ENCODE measurements at places on chromosomes 5 and 9.

GRCh38 chr5:72284559-72285423 lies 35.2 kb downstream of the MRPS27 start:
- no peaks in the 10 kb centered on the region for H3K4me1 ChIP-seq
- H3K4me3 ChIP-seq = no peak overlapping the region
- no peaks in the 10 kb centered on the region for H3K27me3 ChIP-seq
- no peak for DNase-seq
- H3K27ac ChIP-seq = no peak overlapping the region

- H3K4me1 ChIP-seq = no peaks in the 10 kb centered on the region
- no peaks in the 10 kb centered on the region for H3K27me3 ChIP-seq
- peak overlapping the region; percentile 83 for H3K4me3 ChIP-seq
Observed at GRCh38 chr5:96660971-96661854, 963 bp upstream of the CAST start.

DNA sequence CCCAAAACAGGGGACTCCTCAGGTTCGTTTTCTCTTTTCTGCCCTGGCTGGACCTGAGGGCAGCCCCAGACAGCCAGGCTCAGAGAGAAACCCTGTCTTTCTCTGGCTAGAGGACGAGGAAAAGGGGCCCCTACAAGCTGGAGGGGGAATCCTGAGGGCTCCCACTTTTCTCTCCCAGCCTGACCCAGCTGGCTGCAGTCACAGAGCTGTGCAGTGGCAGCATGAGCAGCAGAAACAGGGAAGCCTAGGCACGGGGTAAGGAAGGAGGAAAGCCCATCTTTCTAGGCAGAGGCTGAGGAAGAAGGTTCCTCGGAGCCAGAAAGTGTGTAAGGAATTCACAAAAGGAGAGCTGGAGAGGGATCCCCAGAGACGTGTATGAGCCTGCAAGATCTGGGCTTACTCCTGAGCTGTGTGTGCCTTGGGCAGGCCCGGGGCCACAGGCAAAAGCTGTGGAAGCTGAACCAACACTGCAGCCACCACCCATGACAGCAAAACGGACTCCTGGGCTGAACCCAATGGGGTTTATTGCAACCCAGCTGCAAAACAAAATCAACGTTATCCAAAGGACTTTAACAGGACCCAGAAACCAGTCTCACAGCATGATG lies 16.2 kb downstream of the CAMSAP1 start:
- H3K27ac ChIP-seq = no peak overlapping the region
- no peaks in the 10 kb centered on the region for H3K27me3 ChIP-seq
- no peak overlapping the region for H3K4me3 ChIP-seq
- no peak for DNase-seq
- H3K4me1 ChIP-seq = peaks cover 12% of the 10 kb centered on the region

GRCh38 chr5:150045549-150045948 lies 40.8 kb downstream of the CSF1R start:
- H3K4me1 ChIP-seq = peaks cover 9% of the 10 kb centered on the region
- H3K4me3 ChIP-seq = no peak overlapping the region
- no peak for DNase-seq
- H3K36me3 ChIP-seq = peaks cover 20% of the 10 kb centered on the region
- no peaks in the 10 kb centered on the region for H3K27me3 ChIP-seq

GRCh38 chr5:40616781-40617180 lies 62.9 kb upstream of the PTGER4 start:
- no peak for DNase-seq
- H3K27me3 ChIP-seq = no peaks in the 10 kb centered on the region
- H3K27ac ChIP-seq = no peak overlapping the region

GRCh38 chr9:133707763-133708245 lies 30.3 kb downstream of the SARDH start:
- DNase-seq = no peak
- no peaks in the 10 kb centered on the region for H3K4me1 ChIP-seq
- H3K4me3 ChIP-seq = no peak overlapping the region
- no peaks in the 10 kb centered on the region for H3K36me3 ChIP-seq
- H3K27me3 ChIP-seq = no peaks in the 10 kb centered on the region

DNA sequence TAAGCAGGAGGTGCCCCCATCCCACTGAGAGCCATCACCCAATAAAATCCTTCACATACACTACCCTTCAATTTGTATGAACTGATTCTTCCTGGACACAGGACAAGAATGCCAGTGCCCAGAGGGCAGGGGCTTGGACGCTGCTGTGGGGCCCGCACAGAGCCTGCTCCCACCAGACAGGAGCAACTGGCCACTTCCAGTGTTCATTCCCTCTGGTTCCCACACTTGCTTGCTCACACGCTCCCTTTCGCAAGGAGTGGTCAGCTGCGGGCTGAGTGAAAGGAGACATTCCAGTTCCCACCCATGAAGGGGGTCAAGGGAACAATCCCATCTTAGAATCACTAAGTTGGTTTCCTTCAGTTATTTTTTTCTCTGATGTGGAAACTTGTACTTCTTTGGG lies 314.5 kb upstream of the ACO1 start:
- no peak for DNase-seq
- H3K4me3 ChIP-seq = no peak overlapping the region
- no peaks in the 10 kb centered on the region for H3K27me3 ChIP-seq
- no peaks in the 10 kb centered on the region for H3K36me3 ChIP-seq

DNA sequence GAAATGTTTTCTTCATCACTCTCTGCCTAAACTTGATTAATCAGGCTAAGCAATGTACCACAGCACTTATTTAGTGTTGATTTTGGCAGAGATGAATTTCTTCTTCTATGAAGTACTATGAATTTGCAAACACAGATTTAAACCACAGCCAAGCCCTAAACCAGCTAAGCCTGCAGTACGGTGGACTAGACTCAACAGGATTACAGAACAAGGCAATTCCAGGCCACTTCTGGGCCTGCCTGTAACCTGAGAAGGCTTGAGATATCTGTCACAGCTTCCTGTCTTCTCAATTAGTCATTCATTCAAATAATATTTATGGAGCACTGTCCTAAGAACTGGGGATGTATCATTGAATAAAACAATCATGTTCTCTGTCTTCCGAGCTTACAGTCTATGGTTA lies 32.4 kb upstream of the CAST start:
- peak; percentile 82 for DNase-seq
- peak overlapping the region; percentile 41 for H3K27ac ChIP-seq
- peaks cover 2% of the 10 kb centered on the region for H3K4me1 ChIP-seq
- no peaks in the 10 kb centered on the region for H3K27me3 ChIP-seq
- H3K36me3 ChIP-seq = no peaks in the 10 kb centered on the region

GRCh38 chr9:126155756-126156664 lies 170.6 kb upstream of the MVB12B start:
- H3K4me1 ChIP-seq = no peaks in the 10 kb centered on the region
- H3K4me3 ChIP-seq = no peak overlapping the region
- peaks cover 5% of the 10 kb centered on the region for H3K27me3 ChIP-seq
- H3K36me3 ChIP-seq = no peaks in the 10 kb centered on the region

DNA sequence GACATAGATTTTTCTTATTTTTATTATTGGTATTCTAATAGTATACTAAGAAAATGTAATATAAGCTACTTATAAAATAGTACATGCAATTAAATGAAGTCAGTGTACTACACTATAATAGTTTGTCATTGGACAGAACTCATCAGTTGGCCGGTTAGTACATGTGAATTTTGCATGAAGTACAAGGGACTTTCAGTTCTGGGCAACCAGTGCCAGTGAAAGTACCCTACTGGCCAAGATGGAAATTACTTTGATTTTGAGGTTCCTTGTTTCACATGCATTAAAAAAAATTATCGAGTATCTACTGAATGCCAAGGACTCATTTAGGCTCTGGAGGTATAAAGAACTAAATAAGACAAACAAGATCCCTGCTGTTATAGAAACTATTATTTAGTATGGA lies 213.4 kb upstream of the ELL2 start:
- H3K4me3 ChIP-seq = no peak overlapping the region
- no peak for DNase-seq
- no peaks in the 10 kb centered on the region for H3K27me3 ChIP-seq
- H3K36me3 ChIP-seq = no peaks in the 10 kb centered on the region

DNA sequence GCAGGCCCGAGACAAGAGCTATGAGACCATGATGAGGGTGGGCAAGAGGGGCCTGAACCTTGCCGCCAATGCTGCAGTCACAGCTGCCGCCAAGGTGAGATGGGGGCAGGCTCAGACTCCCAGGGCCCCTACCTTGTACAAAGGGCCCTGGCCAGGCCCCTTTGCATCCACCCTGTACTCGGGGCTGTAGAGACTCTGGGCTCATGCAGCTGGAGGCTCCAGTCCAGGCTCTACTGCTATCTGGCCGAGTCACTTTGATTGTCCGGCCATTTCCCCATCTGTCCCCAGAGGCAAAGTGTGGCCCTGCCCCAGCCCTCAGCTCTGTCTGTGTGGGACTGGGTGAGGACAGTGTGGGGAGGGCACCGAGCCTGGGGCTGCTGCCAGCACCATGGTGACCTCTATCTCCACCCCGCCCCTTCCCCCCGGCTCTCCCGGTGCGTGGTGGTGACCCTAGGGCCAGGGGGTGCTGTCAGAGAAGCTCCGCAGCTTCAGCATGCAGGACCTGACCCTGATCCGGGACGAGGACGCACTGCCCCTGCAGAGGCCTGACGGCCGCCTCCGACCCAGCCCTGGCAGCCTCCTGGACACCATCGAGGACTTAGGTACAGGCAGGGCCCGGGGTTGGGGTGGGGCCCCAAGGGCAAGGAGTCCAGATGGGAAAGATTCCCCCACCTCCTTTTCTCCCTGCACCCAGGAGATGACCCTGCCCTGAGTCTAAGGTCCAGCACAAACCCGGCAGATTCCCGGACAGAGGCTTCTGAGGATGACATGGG lies 6.1 kb downstream of the REEP2 start:
- DNase-seq = no peak
- H3K27ac ChIP-seq = no peak overlapping the region
- no peak overlapping the region for H3K4me3 ChIP-seq
- peaks cover 3% of the 10 kb centered on the region for H3K4me1 ChIP-seq
- no peaks in the 10 kb centered on the region for H3K27me3 ChIP-seq

GRCh38 chr5:132386644-132387286 lies 17.3 kb downstream of the SLC22A5 start:
- no peaks in the 10 kb centered on the region for H3K36me3 ChIP-seq
- no peak overlapping the region for H3K4me3 ChIP-seq
- H3K27me3 ChIP-seq = no peaks in the 10 kb centered on the region
- peaks cover 31% of the 10 kb centered on the region for H3K4me1 ChIP-seq
- peak; percentile 68 for DNase-seq
- H3K27ac ChIP-seq = peak overlapping the region; percentile 92

DNA sequence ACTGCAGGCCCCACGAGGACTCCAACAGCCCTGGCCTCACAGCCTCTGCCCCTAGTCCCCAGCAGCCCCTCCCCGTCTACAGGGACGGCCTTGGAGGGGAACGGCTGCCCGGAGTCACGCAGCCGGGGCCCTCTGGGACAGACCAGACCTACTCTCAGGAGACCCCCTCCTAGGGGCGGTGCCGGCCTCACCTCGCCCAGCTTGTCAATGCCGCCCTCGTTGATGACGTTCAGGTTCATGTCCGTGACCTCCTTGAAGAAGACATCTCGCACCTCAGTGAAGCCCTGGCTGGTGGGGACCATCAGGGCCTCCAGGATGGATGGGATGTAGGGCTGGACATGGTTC lies 58.6 kb downstream of the LRSAM1 start:
- H3K27me3 ChIP-seq = no peaks in the 10 kb centered on the region
- no peak for DNase-seq
- no peak overlapping the region for H3K27ac ChIP-seq

DNA sequence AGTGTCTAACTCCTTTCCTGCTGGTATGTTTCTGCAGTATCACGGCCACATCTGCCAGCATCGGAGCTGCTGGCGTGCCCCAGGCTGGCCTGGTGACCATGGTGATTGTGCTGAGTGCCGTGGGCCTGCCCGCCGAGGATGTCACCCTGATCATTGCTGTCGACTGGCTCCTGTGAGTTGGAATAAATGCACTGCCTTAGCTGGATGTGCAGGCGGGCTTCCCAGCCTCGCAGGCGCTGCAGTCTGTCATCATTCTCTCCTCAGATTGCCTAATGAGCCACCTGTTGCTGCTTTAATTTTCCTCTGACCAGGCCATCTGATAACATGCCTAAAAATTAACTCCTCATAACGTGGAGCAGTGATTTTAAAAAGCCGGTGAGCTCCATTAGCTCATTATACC lies 79.1 kb upstream of the PLPP6 start:
- H3K4me3 ChIP-seq = no peak overlapping the region
- DNase-seq = no peak
- no peaks in the 10 kb centered on the region for H3K36me3 ChIP-seq
- no peak overlapping the region for H3K27ac ChIP-seq
- H3K4me1 ChIP-seq = no peaks in the 10 kb centered on the region
- H3K27me3 ChIP-seq = no peaks in the 10 kb centered on the region

- H3K4me3 ChIP-seq = peak overlapping the region; percentile 23
- no peak for DNase-seq
- no peaks in the 10 kb centered on the region for H3K36me3 ChIP-seq
- no peaks in the 10 kb centered on the region for H3K27me3 ChIP-seq
- H3K4me1 ChIP-seq = no peaks in the 10 kb centered on the region
Observed at GRCh38 chr9:97220894-97221477, 86.5 kb upstream of the CCDC180 start.

Measured in prostate gland (tissue), 2 donors.